GF-D8 (cell line): ENCODE measurements at places on chromosomes 2 and 18.

DNA sequence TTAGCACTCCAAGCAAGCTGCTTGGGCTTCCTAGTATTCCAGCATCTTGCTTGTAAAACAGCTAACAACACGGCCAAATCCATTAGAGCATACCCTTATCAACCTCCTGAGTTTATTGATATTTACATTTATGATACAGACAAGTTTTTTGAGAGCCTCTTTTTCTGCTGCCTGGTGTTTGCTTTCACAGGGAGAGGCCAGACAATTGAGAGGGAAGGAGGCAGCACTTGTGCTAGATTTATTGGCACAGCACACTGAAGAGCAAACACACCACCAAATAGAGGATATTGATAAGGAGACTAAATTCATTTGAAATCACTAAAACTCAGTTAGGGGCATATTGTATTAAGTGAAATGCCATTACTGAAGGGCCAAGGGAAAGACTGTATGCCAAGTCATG is 1142.3 kb upstream of the FANCL start:
- no peak for DNase-seq

- DNase-seq = no peak
Measured at GRCh38 chr2:9256570-9257043, 50.0 kb downstream of the ASAP2 start.

- no peak for DNase-seq
Measured at GRCh38 chr18:59049721-59050660, 89.7 kb upstream of the SEC11C start.

GRCh38 chr2:7557376-7557775 is 640.2 kb downstream of the RNF144A start:
- no peak for DNase-seq
